Lung microvascular endothelial cell (primary cell): ENCODE measurements at places on chromosomes 3 and 15. TPM values are rescaled to one million over a fixed set of nuclear protein-coding genes. Genes with fewer than 3 reads are reported as not detected.

DNA sequence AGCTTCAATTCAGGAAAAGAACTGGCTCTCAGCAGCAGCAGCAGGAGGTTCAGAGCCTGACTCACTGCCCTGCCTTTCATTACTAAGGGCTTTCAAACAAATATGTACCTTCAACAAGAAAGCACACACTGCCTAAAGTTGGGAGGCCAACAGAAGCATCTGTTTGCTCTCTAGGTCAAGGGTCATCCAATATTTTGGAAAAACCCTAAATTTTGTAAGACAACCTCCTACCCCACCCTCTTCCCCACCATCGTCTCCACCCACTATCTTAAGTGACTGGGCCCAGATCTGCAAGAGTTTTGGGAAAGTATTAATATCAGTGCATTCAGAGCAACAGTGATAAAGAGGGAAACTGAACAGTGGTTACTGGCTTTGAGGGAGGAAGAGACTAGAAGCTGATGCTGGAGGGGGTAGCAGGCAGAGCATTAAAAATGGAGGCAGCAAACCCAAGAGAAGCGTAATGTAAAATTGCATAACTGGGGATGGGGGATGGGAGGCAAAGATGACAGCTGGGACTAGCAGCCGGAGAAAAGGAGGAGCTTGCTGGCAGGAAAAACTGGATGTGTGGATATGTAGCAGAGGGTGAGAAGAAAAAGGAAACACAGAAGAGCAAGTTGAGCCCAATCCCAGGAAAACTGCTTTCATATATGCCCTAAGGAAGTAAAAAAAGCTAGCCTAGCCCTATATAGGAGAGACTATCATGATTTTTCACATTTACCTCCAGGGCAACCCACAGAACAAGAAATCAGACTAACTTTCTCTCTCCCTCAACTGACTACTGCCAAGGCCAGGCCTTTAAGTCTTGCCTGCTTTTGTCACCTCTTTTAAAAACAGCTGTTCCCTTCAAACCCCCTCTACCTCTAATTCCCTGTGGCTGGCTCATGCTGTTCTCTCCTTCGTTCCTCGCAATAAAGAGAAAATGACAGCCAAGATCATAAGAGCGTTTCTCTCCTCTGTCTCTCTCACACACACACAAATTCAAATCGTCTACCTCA is 31.4 kb downstream of the NPTN start:
- DNase-seq, result peak; percentile 49

GRCh38 chr15:92051716-92052115 is 198.2 kb downstream of the SLCO3A1 start:
- DNase-seq, result no peak

GRCh38 chr3:184017672-184018423 is at the start of gene ABCC5:
ABCC5 (minus strand) TSS chr3:184017884; CDS start chr3:184014392, 3,492 bp downstream.
- DNase-seq, result peak; percentile 93

- no peak for DNase-seq
Observed at GRCh38 chr3:76958274-76958673, 81.6 kb upstream of the ROBO2 start.

- no peak for DNase-seq
Observed at GRCh38 chr3:82568776-82569338, 807.4 kb upstream of the GBE1 start.

DNA sequence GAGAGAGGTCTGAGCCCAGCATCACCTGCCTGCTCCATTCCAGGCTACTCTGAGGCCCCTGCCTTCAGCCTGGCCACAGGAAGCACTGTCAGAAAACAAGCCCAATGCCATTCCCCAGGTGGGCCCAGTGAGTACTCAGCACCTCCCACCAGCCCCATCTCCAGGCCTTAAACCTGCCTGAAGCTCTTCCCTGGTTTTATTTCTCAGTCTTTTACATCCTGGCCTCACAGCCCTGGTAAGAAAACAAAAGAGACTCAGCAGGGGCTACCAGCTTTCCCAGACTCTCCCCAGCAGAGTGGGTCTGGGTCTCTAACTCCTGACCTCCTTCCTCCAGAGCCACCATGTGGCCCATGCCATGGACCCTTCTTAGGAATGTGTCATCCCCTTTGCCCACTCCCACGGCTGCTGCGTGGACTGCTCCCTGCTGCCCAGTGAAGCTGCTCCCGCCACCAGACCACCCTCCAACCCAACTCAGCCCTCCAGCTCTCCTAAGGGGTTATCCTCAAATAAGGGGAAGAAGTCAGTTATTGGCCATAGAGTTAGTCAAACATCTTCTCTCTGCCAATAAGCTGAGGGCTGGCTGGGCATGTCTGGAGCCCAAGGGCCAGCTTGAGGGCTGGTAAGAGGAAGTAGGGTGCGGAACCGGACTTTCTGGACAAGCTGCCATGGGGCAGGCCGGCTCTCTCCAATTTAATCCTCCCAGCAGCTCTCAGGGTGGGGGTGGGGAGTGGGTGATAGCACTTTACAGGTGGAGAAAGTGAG is 116.7 kb upstream of the LINGO1 start:
- no peak for DNase-seq

GRCh38 chr3:68436619-68437401 is 495.5 kb downstream of the TAFA4 start:
- DNase-seq, result no peak

GRCh38 chr15:90820481-90820880 is 47.9 kb upstream of the FURIN start:
- DNase-seq, result no peak

DNA sequence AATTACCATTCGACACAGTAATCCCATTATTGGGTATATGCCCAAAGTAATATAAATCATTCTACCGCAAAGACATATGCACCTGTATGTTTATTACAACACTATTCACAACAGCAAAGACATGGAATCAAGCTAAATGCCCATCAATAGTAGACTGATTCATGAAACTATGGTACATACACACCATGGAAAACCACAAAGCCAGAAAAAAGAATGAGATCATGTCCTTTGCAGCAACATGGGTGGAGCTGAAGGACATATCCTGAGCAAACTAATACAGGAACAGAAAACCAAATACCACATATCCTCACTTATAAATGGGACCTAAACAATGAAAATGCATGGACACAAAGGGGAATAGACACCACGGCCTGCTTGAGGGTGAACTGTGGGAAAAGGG is 11.1 kb upstream of the MCF2L2 start:
- DNase-seq, result peak; percentile 37

DNA sequence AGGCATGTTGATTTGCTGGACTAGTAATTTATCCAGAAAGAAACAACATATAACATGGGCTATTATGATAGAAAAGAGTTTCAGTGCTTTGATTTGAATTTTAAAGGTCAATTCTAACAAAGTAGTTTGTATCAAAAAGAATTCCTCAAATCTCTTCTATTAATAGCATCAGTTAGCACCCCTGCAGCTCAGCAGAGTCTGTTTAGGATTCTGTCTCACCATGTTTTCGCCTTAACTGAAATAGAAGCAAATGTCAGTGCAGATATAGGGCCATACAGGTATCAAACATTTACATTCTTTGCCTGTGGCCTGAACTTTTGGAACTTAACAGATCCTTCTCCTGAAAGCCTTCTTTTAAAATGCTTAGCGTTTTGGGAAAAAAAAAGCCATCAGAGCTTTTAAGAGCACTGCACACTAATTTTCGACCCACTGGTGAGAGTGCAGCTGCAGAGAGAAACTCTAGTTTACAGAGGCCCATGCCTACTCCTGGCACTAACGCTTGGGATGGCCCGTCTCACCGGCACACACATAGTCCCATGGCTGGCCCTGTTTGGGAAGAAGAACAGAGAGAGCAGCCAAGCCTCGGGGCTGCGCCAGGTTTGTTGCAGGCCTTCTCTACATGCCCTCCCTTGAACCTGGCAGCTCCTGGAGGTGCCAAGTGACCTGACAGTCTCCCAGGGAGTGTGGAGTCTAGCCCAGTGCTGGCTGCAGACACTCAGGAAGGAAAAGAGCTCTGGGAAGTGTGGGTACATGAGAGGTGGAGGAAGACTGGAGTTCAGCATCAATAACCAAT is 9.9 kb upstream of the PAQR9 start:
- DNase-seq, result no peak

- DNase-seq, result peak; percentile 82
Observed at GRCh38 chr15:68730471-68730919, 90.2 kb downstream of the ANP32A start.

DNA sequence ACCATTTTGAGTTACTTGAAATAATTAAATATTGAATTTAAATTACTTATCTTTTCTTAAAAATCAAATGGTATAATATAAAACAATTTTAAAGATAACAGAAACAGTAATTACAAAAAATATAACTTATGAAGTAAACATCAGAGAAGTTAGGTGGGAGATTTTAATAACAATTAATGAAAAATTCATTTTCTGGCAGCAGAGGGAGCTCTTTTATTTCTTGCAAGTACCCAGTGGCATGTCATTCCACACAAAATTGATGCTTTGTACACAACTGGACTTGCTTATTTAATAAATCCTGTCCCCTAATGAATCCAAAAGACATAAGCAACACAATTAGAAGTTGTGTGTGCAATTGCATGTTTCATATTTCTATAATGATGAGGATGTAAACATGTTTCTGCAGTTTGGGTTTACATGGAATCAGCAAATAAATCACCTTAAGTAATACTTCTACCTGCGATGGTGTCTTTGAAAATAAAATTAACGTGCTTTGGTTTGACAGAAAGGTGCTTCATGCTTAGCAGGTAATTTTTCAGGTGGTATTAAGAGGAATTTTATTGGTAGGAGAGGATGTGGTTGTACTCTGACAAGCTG is 861.3 kb downstream of the ZPLD1 start:
- DNase-seq, result peak; percentile 17

GRCh38 chr15:85993116-85993515 is 86.6 kb upstream of the AGBL1 start:
- no peak for DNase-seq

GRCh38 chr15:71451130-71451529 is 335.9 kb downstream of the THSD4 start:
- no peak for DNase-seq

DNA sequence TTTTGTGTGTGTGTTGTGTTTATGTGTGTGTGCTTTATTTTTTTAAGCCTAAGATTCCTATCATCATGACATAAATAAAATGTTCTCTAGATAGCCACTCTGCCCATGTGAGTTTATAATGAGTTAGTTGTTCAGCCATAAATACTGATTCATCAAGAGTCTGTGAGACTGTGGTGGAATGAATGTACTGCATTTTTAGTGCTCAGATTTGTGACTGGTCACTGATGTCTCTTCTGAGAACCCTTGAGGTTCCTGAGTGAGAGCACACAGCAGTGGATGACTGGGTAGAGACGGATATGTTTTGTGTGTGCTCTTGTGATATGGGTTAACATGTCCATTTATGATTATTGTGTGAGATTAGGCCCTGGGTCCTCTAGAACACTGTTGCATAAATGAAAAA is 51.2 kb downstream of the SETD5 start:
- no peak for DNase-seq

- DNase-seq, result no peak
Observed at GRCh38 chr15:80584561-80584964, 110.5 kb upstream of the ABHD17C start.

GRCh38 chr3:33942483-33943150 is 144.2 kb downstream of the PDCD6IP start:
- DNase-seq, result no peak

- DNase-seq, result no peak
Observed at GRCh38 chr15:70292076-70292760, 194.5 kb upstream of the TLE3 start.

DNA sequence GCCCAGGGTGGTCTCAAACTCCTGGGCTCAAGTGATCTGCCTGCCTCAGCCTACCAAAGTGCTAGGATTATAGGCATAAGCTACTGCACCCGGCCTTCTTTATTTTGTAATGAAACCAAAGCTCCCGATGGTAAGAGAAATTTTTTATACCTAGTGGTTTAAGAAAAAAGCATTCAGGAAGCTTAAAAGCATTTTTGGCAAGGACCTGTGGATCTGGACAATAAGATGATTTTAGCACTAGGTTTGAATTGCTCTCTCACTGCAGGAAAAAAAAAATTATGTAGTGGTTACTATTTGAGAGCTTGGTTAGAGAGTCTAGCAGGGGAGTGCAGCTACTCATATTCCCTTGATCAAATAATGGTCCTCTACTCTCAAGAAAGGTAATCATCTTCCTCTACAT is 64.9 kb upstream of the PIK3R4 start:
- DNase-seq, result no peak

- no peak for DNase-seq
Observed at GRCh38 chr3:114884213-114884923, 262.7 kb downstream of the ZBTB20 start.

DNA sequence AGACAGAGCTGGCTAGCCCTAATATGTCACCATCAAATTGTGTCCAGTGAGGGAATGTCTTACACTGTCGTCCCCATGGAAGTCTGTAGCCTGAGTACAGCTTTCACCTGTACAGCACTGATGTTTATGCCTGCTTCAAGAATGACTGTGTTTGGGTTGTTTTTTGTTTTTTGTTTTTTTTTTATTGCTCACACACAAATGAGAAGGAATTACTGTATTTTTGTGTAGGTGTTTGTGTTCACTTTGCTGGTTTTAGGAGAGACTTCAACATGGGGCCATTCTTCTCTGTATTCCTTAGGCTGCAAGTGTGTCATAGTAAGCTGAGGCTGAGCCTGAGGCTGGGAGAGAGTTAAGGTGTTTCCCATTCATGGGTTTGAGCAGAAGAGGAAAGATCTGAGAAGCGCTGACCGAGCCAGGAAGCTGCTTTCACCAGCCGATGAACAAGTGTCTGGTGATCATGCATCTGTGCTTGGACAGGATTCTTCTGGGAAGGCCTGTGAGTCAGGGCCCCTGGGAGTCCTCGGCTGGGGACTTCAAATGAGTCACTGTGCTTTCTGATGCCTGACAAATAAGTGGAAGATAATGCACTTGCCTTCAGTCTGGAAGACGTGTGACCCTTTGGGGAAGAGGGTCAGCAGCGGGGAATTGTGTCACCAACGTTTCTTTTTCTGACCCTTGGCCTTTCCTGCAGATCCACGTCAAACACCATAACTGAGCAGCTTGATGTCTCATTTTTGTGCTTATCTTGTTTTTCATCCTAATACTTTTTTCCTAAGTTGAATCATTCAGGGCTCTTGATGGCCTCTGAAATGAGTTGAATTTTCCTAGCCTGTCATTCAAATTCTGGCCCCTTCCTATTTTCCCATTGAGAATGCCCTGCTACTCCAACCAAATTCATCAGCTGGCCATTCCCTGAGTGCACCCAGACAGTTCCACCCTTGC is 36.7 kb upstream of the ZBTB38 start:
- DNase-seq, result peak; percentile 98

PRR20G gene
- not detected in 2 replicates for total RNA-seq

C3orf18 gene
- total RNA-seq, result 0.87 and 1.4 TPM in 2 replicates

LDHAL6B gene
- not detected in 2 replicates for total RNA-seq

SPINT1 gene
- total RNA-seq, result 0.40 and 0.65 TPM in 2 replicates

DZIP3 gene
- 2.2 and 2.8 TPM in 2 replicates for total RNA-seq

MOBP gene
- under 0.01 TPM in 1 of 2 replicates, not detected in the other for total RNA-seq

BLM gene
- total RNA-seq, result 1.6 and 3.3 TPM in 2 replicates

MAP6D1 gene
- total RNA-seq, result 0.60 and 1.7 TPM in 2 replicates

IGF1R gene
- total RNA-seq, result 13.5 and 20.4 TPM in 2 replicates

CNTN3 gene
- under 0.01 TPM in 1 of 2 replicates, not detected in the other for total RNA-seq

HTR3E gene
- not detected in 2 replicates for total RNA-seq
